ENCODE measurements at places on chromosomes 16 and 17.

DNA sequence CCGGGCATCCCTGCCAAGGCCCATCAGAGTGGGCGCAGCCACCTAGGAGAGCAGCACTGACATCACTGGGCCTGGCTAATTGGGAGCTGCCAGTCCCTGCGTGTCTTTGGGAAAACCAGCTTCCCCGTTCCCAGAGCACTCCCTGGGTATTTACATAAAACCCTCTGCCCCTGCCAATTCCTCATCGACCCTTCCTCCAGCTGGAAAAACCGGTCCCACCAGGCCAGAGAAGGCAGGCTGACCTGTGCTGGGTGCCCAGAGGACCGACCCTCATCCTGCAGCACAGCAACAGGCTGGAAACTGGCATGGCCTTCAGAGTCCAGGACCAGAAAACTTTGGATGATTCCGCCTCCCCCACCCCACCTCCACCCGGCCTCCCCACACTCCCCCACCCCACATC is 8.2 kb upstream of the FOXN1 start:
- DNase-seq = peak; percentile 83

GRCh38 chr17:31053071-31053470 is 41.7 kb upstream of the NF1 start:
- no peak for DNase-seq

DNA sequence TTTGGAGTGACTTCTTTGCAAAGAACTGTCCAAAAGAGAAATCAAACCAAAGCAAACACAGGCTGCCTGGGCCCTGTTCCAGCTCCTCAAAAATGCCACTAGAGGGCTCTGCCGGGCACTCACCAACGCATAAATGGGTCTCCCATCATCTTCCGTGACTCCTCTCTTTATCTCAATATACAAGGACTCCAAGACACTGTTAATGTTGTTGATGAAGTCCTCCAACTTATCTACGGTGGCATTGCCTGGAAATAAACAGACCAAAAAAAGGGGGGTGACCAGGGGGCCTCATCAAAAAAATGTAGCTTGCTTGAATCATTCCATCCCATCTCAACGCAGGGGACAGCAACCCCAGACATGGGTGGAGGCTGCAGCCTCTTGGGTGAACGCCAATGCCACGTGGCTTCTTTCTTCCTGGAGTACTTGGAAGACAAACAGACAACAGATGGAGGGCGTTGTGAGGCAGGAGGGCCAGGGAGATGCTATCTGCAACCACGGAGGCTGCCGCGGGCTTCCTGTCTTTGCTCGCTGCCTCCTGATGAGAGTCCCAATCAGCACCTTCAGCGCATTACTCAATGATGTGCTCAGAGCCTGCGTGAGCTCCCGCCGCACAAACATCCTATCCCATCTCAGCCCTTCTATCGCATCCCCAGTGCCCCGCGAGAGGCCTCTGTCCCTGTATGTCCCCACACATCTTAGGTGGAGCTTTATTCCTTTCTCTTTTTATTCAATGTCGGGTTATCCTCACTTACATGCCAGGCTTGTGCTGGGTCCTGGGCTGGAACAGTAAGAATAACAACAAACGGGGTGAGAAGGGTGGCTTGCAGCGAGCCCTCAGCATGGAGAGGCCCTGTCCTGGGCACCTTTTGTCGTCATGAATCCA is 32.0 kb downstream of the KDM8 start:
- DNase-seq = peak; percentile 83

- no peak for DNase-seq
Observed at GRCh38 chr16:69724981-69725479, 1.3 kb downstream of the NQO1 start.

- no peak for DNase-seq
Observed at GRCh38 chr16:4696172-4696904, 3.0 kb downstream of the NUDT16L1 start.

DNA sequence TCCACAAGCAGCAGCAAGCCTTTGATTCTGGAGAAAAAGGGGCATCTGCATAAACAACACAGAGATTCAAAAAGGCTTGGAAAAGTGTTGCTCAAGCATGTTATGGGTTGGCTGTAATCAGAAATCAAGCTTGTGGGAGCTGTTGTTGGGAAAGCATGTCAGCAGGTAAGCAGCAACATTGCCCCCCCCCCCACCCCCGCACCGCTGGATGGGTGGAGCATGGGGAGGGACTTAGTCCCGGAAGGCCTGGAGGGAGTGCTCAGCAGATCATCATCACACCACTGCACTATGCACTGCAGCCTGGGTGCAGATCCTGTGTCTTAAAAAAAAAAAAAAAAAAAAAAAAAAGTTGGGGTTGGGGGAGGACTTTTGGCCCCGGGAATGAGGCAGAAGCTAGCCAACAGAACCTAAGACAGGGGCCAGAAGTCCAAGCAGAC is 16.8 kb upstream of the AKAP1 start:
- no peak for DNase-seq

- DNase-seq = peak; percentile 52
Observed at GRCh38 chr17:38550661-38551060, 55.1 kb downstream of the SRCIN1 start.

DNA sequence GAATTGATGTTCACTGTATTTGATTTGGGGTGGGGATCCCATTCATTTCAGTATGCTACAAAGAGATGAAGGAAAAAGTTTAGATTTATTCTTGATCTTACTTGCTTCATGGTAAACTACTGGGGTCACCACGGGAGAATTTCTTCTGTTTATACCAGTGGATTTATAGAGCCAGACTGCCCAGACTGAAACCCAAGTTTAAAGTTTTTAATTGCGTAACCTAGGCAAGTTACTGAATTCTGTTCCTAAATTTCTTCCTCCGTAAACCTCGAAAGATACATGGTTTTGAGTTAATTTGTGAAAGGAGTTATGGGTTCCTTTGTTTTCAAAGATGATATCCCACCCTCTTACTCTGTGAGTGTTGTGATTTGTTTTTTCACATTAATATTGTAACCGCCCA is 26.4 kb downstream of the PIGL start:
- DNase-seq = no peak

DNA sequence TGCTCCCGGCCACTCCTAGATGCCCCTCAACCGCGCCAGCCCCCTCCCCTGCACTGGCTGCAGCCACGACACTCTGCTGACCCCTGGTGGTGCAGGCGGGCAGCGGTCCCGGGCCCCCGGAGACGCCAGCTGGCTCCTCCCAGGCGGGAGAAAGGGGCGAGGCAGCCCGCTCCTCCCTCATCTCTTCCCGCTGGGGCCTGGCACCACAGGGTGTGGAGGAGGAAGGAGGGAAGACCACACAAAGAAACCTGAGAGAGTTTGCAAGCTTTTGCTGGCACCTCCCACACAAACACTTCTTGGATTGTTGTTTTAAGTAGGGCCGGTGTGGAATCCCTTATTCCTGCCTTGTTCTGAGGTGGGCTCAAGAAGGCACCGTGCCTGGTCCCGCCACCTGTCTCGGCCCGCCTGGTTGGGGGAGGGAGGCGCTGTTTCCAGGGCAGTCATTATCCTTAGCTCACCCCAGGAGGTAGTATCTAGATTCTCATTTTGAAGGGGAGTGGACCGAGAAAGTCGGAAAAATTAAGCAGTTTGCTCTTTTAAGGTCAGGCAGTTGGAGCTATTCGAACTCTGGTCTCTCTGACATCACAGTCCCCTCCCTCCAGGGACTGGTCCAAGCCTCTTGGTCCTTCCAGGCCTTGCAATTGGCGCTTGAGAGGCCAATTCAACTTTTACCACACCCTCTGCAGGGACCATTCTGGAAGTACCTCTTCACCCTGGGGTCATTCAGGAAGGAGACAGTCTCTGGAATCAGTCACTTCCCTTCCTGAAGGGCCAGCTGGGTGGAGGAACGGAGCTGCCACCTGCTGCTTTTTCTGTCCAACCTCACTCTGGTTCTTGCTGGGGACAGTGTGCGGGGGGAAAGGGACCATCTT is 959 bp upstream of the ANKRD13B start:
- peak; percentile 83 for DNase-seq

GRCh38 chr17:44081681-44082080 is 11.1 kb downstream of the G6PC3 start:
- no peak for DNase-seq

DNA sequence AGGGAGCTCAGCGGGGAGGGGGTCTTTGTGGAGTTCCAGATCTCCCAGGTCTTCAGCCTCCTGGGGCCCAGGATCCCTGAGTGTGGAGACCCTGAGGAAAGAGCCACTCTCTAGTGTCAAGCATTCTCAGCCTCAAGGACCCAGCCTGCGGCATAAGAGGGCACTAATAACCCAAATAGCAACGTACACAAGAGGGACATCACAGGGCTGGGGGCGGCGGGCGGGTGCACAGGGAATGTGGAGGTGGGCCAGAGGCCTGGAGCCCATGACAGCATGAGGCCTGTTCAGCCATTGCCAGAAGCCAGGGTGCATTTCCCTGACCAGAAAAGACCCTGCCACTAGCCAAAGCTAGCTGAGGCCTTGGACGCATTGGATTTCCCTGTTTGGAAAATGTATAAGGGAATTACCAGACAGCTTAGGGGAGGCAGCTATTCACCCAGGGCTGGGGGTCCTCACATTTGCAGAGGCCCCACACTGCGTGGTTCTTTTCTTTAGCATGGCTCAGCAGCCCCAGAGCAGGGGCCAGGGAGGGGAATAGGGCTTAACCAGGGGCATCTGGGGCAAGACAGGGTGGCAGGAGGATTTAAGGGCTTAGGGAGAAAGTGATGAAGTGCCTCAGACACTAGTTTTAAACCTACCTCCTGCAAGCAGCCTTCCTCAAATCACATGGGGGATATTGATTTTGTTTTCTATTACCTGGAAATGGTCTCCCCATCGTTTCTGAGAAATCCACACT is 13.5 kb upstream of the ALOX15B start:
- DNase-seq = no peak

- no peak for DNase-seq
Observed at GRCh38 chr17:18947866-18948265, 4.1 kb upstream of the SLC5A10 start.

DNA sequence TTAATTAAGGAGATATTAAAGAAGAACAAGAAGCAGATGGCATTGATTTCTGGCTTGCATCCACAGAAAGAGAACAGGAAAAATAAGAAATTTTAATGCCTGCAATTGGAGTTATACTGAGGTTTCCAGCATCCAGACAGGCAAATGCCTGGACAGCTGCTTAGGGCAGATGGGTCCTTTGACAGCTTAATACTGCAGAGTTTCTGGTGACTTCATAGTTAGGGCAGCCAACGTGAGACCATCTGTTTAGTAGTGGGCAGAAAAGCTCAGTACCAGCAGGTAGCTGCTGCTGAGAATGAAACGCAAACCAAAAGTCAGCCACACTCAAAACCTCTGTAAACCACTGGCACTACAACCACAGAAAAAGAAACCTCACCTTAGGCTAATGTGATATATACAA is 109.8 kb downstream of the CDK5R1 start:
- no peak for DNase-seq

GRCh38 chr16:72164691-72165090 is 7.3 kb downstream of the PMFBP1 start:
- DNase-seq = no peak

GRCh38 chr16:27526180-27526579 is 23.5 kb downstream of the GTF3C1 start:
- no peak for DNase-seq

GRCh38 chr16:76650582-76650981 is 373.4 kb downstream of the CNTNAP4 start:
- no peak for DNase-seq

- DNase-seq = peak; percentile 38
Observed at GRCh38 chr16:84832488-84833143, 12.8 kb downstream of the CRISPLD2 start.

GRCh38 chr16:85471469-85472431 is 141.4 kb upstream of the GSE1 start:
- peak; percentile 83 for DNase-seq

GRCh38 chr16:4801051-4801961 is 1.1 kb downstream of the ROGDI start:
- DNase-seq = no peak

DNA sequence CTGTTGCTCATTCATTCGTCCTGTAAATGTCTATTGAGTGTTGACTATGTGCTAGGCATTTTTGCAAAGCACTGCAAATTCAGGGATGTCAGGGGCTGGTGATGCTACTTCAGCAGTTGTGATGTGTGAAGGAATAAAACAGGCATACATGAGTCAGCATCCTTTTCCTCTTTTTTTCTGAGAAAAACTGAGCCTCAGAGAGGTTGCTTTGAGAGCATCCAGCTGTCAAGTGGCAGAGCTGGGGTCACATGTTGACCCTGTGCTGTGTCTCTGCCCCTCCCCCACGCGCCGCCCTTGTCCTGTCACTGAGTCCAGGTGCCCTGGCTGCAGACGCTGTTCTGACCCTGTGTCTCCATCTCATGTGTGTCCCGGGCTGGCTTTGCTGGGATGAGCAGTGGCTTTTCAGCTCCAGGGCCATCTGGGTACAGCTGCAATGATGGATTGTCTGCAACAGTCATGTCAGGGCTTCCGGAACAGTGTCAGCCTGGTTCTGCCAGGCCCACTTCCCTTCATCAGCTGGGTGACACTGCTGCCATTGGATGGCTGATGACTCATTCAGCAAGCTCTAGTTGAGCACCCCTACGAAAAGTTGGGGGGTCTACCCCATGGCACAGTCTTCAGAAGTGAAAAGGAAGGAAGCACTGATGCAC is 14.9 kb downstream of the SEC14L5 start:
- no peak for DNase-seq

DNA sequence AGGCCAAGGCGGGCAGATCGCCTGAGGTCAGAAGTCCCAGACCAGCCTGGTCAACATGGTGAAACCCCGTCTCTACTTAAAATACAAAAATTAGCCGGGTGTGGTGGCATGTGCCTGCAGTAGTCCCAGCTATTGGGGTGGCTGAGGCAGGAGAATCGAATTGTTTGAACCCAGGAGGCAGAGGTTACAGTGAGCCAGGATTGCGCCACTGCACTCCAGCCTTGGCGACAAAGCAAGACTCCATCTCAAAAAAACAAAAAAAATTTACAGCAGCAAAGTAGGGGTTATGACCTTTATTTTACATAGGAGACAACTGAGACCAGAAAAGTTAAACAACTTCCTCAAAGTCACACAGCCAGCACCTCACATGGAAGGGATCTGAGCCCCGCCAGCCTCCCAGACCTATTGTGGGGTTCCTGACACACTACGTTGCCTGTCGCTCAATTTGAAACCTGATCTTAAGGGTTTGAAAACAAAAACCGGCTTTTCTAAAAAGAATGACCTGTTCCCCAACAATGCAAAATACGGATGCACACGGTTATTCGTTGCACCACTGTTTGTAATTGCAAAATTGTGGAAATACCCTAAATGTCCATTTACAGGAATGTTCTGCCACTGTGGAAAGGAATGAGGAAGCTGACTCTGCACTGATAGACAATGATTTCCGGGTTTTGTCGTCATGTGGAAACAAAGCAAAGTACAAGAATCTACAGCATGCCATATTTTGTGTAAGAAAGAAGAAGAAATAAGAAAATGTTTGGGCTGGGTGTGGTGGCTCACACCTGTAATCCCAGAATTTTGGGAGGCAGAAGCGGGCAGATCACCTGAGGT is 77.2 kb downstream of the CNGB1 start:
- no peak for DNase-seq
